ENCODE measurements at places on chromosomes 3 and 15.

DNA sequence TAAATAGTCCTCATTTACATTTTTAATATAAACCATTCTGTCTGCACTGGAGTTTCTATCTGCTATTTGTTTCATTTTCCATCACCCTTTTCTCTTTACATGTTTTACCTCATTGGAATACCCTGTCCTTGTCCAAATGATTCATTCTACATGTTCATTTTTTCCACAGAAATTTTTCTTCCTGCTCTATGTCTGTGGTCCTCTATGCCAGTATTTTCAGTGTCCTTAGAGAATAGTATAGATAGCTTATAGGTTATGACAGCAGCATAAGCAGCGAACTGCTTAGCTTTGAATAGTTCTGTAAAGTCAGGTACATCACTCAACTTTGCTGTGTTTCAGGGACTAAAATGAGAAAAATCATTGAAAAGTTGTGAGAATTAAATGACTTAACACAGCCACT, 742.3 kb upstream of the CBLB start:
- DNase-seq = no peak

DNA sequence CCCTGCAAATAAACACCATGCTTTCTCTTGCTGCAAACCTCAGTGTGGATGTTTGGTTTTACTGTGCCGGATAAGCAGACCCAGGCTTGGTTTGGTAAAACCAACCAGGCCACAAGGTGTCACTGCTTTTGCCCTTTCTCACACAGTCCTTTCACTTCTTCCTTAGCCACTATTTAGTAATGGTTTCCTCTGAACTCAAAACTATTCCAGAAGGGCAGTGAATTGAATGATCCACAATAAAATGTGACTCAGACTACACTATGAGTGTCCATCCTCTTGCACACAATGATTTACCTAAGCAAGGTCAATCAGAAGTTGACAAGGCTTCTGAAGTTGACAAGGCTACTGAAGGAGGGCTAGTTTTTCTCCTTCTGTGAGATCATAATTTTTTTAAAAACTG, 552.4 kb upstream of the CCDC54 start:
- peak; percentile 83 for DNase-seq

DNA sequence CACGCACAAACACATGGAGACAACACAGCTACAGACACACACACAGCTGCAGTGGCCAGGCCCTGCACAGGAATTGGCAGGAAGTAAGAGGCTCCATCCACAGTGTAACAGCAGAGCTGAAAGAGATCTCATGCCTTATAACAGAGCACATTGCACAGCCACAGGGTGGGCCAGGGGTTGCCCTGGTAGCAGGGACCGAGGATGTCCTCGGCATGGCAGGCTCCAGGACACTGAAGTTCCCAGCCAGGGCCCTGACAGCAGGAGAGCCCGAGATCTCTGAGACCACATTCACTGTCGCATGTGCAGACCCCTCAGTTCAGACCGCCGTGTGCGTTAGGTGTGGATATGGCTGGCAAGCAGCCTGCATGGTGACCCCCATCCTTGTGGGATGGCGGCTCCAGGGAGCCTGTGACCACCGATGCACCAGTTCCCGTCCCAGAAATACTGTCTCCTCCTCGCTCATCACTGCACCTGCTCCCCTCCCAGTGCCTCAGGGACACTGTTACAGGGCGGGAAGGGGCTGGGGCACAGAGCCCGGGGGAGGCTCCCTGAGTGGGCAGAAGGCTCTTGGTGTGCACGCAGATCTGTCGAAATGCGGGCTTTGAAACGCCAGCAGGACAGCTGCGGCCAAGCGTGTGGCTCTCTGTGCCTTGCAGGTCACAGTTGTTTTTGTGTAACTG, 1.5 kb upstream of the OCA2 start:
- DNase-seq = no peak

DNA sequence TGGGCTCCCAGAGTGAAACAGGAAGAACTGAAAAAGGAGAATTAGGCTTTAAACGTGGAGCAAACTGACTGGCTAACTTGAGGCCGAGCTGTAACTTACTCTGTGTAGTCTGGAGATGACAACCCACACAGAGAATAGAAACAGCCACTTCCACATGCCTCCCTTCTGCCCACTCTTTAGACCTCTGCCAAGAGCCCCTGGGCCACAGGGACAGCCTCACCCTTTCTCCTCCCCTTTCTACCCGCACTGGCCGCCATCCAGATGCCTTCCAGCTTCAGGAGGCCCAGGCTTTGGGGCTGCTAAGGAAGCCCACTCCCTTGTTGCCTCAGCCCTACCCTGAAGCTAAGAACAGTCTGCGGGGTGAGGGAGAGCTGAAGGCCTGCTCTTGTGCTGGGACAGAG, 6.8 kb downstream of the ARHGAP31 start:
- no peak for DNase-seq

DNA sequence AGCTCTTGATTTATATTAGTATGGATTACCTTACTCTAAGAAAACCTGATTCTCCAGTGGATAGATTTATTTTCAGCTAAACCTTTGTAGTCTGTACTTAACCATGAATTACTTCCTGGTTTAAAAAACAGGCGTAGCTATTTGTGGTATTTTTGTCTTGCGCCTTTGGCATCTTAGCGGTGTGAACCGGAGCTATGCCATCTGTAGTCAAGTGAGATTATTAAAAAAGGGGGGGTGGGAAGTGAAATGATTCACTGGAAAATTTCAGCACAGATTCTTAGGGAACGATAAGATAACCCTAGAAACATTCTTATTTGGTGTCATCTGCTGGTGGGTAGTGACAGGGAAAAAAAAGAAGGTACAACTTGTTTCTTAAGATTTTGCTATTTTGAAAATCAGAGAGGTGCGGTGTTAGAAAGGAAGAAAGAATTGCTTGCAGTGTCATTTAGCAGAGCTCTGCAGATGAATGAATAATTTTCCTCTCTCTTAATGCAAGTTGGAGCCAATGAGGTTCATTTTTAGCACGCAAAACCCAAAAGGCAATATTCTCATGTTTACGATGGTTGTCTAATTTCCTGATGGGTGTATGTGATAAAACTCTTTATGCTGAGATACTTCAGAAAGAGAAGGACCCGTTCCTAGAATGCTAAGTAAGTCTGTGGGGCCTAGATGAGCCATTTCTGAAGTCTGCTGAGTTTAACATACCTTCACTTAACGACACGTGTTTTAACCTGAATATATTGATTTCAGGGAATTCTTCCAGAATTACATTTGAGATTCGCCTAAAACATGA, 44.0 kb downstream of the PSMD6 start:
- peak; percentile 58 for DNase-seq

DNA sequence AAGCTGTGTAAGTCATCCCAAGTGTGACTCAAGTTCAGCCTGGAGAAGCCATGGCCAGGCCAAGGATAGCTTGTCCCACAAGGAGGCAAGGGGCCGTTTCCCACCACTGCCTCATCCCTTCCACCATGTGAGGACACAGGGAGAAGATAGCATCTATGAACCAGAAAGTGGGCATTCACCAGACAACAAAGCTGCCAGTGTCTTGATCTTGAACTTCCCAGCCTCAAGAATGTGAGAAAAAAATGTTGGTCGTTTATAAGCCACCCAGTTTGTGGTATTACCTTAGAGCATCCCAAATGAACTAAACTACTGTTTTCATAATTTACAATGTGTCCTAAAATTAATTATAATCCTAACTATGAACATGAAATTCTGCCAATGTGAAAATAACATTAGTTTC, 930.8 kb upstream of the CFAP20DC start:
- no peak for DNase-seq

GRCh38 chr15:33236841-33237509, 42.5 kb upstream of the FMN1 start:
- no peak for DNase-seq

DNA sequence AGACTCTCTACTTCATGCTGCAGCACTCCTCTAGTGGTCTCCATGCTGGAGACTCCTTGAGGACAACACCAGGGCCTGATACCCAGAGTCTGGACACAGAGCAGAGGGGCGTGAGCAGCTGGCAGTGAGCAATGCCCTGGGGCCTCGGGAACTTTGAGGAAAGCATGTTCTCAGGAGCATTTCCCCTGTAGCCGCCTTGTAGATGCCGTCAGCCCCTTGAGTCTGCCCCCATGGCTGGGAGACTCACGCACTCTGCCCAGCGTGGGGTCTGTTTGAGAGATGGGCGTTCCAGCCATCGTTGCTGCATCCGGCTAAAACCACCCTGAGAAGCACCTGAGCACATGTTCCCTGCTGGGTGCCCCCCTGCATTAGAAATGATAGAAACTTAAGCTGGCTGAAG, 56.8 kb downstream of the PLXNA1 start:
- DNase-seq = no peak

DNA sequence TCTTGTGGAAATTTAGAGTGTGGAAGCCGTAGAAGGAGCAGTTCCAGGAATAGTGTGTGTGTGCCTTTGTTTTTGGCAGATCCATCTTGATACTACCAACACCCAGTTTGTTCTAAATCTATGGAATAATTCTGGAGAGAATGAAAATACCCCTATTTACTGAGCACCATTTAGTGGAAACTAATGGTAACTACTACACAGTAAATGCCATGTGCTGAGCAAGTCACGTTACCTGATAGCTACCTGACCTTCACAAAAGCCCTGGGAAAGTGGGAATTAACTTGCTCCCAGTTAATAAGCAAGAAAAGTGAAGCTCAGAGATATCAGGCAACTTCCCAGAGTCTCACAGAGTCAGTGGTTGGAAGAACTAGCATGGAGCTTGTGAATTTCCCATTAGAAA, 137.7 kb downstream of the ARPP21 start:
- DNase-seq = no peak

DNA sequence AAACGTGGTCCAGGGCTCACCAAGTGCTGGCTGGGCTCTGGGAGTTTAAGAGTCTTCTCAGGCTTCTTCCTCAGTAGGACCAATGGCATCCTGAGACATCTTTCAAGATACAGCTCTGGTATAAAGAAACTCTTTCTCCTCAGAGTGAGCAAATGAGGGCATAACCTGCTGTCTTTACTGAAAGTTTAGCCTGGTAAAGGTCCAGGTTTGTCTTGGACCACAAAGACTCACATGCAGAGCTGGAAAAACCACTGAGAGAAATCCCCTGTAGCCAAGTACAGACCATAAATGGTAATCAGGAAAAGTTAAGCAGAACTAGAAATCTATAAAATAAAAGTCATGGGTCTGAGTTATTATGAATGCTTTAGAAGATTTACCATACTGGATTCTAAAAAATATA, 23.1 kb downstream of the CD47 start:
- no peak for DNase-seq

GRCh38 chr3:10453431-10454163, 51.8 kb downstream of the ATP2B2 start:
- DNase-seq = no peak

DNA sequence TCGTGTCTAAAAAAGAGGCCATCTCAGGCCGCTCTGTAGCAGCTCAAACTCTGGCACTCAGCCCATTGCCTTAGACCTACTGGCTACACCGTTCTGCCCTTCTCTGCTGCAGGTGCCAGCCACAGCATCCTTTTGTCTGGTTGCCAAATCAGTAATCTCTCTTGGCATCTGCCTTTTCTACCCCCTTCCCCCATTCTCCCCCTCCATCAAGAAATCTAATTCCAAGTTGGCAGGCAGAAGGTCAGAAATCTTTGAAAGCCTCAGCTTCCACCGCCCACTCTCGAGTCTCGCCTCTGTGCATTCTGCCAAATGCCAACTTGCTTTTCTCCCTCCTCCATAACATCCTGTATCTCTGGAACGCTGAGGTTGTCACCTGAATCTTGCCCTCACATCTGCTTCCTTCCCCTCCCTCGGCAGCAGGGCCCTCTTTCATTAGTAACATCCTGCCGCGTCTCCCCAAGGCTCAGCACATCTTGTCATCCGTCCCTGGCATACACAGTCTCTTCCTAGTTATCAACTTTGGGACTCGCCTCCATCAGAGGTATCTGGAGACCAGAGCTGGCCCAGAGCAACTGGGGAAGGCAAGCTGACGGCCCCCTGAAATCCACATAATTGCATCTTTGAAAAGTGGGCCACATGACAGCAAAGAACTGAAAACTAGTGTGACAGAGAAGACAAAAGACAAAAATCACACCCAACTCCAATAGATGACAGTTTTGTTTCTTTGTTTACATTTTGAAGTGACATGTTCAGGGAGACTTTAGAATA, 312.0 kb upstream of the CCDC54 start:
- no peak for DNase-seq

DNA sequence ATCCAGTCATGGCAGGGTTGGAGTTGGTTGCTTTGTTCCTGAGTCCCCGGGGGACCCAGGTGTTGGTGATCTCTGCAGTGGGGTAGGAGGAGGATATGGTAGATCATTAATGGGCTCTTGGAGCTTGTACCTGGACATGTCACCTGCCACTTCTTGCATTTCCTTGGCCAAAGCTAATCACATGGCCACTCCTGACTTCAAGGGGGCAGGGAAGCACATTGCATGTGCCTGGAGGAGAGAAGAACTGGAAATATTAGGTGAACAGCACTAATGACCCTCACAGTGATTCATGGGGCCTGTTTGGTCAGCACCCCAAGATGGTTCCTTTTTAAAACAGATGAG, 87.1 kb upstream of the MYZAP start:
- no peak for DNase-seq

DNA sequence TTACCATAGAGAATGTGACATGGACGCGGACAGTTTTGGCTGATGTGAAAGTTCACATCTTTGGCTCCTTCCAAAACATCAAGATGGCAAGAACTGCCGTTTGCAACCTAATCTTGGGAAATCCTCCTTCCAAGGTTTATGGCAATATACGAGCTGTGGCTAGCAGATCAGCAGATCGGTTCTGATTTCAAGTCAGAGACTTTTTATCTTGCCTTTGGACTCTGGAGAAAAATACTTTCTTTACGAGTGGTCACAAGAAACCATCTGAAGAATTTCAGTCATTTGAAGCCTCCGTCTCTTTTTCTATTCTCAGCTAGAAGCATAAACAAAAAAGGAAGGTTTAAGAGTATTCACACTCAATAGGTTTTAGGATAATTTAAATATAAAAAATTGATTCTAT, 153.5 kb upstream of the MEIS2 start:
- DNase-seq = no peak

DNA sequence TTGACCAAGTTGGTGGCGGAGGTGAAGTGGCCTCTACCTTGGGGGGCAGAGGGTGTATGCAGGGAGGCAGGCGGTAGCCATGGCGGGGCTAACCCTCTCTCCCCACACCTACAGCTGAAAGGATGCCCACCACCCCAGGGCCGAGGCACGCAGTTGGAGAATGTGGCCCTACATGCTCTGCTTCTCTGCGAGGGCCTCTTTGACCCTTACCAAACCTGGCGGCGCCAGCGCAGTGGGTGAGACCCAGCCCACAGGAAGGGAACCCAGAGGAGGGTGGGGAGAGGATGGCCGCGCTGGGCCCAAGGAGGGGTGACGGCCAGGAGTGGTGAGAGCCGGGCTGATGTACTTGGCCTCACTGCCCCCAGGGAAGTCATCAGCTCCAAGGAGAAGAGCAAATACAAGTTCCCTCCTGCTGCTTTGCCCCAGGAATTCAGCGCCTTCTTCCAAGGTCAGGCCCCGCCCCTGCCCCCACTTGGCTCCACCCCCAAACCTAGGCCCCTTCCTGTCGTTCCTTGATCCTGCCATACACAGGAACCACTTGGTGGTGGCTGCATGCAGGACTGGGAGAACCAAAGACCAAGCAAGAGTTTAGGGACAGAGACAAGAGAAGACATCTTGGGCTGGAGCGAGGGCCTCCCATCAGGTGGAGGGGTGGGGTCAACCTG, 9.8 kb downstream of the NBEAL2 start:
- no peak for DNase-seq

- DNase-seq = no peak
Observed at GRCh38 chr3:10596746-10597448, 91.5 kb upstream of the ATP2B2 start.

Data from fibroblast of lung (primary cell).